MCF 10A (cell line): ENCODE measurements at places on chromosomes 7 and 10. TPM values are rescaled to one million over a fixed set of nuclear protein-coding genes. Genes with fewer than 3 reads are reported as not detected.
A peak's percentile ranks its signal among the peaks of the same experiment; 100 is the strongest.

- peak; percentile 1 for DNase-seq
Observed at GRCh38 chr7:52154382-52154781, 837.8 kb upstream of the COBL start.

DNA sequence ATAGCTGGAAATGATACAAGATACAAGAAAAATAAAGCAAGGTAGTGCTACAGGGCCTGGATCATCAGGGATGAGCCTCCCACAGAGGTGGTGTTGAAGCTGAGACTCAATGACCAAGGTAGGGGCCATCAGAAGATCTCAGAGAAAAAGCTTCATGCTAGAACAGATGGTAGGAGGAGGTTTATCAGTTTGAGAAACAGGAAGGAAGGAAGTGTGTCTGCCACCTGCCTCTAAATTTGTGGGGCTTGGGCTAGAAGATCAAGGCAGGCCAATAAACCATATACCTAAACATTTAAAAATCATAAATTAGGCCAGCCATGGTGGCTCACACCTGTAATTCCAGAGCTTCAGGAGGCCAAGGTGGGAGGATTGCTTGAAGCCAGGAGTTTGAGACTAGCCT lies 410.8 kb upstream of the PRKCQ start:
- DNase-seq: no peak

DNA sequence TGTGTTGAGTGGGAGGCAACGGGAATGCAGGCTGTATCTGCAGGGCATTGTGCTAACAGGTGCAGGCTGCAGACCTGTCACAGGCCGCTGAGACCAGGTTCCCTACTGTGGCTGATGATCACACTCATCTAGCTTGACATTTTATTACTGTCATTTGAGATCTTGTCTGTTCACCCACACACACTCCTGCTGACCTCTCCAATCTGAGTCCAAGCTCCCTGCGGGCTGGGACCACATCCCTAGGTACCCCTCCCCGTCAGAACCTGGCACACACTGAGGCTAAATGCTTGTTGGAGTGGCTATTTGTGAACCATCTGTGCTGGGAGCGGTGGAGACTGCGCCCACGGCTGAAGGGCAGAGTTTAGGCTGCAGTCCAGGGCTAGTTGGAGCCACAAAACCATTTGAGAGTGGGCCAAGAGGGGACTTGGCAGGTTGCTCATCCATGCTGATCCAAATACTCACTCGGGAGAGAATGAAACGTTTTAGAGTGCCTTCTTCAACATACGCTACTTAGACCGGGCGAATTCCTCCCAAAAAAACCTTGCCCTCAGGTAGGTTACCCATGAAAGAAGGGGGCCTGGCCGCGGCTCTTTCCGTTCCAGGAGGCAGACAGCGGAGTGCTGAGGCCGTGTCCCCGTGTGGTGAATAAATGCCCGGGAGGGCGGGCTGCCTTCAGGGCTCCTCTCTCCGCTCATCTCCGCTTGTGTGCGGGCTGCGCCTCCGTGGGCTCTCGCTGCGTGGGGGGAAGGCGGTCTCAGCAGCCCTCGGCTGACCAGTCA lies 164.4 kb downstream of the RGS10 start:
- DNase-seq: no peak

- no peak for DNase-seq
Observed at GRCh38 chr10:130226012-130226411, 89.8 kb downstream of the GLRX3 start.

DNA sequence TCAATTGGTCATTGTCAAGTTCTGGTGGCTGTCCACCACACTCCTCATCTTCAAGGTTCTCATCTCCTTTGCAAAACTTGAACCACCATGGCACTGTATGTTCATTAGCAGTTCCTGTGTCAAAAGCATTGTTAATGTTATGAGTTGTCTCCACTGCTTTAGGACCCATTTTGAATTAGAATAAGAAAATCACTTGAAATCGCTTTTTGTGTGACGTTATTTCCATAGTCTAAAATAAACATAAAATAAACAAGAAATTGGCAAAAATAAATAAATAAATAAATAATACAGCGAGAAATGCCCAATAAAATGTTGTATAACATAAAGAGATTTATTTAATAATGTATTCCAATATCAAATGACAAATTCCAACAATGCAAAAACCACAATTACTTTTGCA lies 195.5 kb upstream of the CDC14C start:
- no peak for DNase-seq

ASZ1 gene
- total RNA-seq: not detected in 2 replicates

NUTM2B gene
- 0.49 and 0.88 TPM in 2 replicates for total RNA-seq

PPP1R9A gene
- total RNA-seq: 6.3 and 8.2 TPM in 2 replicates

GRCh38 chr10:131955591-131956340 lies 26.0 kb downstream of the BNIP3 start:
- DNase-seq: no peak

GRCh38 chr7:152336754-152337368 lies 98.9 kb downstream of the KMT2C start:
- peak; percentile 58 for DNase-seq

NMT2 gene
- total RNA-seq: 9.6 and 10.5 TPM in 2 replicates

FKBP6 gene
- not detected in 2 replicates for total RNA-seq

DNA sequence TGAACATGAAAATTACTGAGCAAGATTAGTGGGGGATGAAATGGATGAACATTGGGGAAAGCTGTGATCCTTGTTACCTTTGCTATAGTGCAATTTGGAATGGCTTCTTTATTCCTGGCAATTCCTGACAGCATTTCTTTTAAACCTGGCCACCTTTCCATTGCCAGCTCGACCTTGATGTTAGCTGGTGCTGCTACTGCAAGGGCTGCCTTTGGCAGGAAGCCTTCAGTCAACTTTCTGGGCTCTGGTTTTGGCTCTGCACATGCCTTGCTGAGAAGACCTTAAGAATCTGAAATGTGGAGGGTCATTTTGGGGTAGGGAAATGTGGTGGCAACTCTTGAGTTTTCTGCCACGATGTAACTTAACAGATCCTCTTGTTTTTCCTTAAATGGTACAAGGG lies 64.7 kb downstream of the KAT6B start:
- DNase-seq: no peak

- DNase-seq: no peak
Observed at GRCh38 chr7:49644396-49645166, 128.9 kb upstream of the VWC2 start.

DNA sequence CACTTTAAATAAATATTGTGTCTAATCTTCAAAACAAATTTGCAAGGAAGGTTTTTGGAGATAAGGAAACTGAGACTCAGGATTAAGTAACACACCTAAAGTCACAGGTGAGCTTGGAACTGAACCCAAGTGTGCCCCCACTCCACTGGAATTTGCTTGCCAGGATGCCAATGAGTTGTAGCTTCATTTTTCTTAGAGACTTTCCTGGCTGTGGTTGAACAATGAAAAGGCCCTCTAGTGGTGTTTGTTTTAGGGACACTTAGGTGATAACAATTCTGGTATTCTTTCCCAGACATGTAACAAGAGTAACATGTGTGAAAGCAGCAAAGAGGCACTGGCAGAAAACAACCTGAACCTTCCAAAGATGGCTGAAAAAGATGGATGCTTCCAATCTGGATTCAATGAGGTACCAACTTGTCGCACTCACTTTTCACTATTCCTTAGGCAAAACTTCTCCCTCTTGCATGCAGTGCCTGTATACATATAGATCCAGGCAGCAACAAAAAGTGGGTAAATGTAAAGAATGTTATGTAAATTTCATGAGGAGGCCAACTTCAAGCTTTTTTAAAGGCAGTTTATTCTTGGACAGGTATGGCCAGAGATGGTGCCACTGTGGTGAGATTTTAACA lies 1.5 kb downstream of the IL6 start:
- peak; percentile 66 for DNase-seq

DNA sequence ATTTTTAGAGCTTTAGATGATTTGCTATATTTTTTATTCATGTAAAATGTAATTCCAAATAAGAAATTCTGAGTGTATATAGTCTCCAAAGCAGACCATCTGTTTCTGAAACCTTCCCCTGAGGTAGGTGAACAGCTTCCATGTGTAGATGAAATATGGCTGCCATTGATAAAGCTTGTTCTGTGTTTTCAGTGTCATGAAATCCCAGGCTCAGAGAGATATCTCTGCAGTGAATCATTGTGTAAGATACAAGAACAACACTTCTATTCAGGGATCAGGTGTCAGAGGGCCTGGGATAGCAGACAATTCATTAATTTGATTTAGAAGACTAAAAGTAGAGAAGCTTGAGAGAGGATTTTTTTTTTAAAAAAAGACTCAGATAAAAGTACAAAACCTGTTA lies 29.1 kb downstream of the ACTA2 start:
- no peak for DNase-seq

CLRN3 gene
- total RNA-seq: not detected in 2 replicates

GRCh38 chr7:35658606-35659201 lies 36.2 kb downstream of the HERPUD2 start:
- DNase-seq: no peak

HPSE2 gene
- not detected in 2 replicates for total RNA-seq

DNA sequence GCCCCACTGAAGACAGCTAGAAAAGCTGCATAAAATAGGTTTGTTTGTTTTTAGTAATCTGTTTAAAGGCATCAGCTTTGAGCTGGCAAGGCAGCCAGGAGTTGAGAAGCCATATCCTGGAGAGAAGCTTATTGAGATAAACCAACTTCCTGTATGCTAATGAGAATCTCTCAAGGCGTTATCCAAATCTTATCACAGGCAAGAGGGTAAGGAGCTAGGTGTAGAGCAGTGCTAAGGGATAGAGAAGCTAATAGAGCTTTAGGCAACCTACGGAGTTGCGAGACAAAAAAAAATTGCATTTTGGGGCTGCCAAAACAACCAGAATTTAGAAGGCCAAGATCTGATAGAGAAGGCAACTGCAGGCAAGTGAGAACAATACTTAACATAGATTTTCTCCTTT lies 641.6 kb downstream of the SH2D4B start:
- no peak for DNase-seq

GRCh38 chr7:138521837-138522461 lies 61.9 kb downstream of the TRIM24 start:
- DNase-seq: no peak
